T1000 (cell line): ENCODE measurements at places on chromosomes 4 and X.

DNA sequence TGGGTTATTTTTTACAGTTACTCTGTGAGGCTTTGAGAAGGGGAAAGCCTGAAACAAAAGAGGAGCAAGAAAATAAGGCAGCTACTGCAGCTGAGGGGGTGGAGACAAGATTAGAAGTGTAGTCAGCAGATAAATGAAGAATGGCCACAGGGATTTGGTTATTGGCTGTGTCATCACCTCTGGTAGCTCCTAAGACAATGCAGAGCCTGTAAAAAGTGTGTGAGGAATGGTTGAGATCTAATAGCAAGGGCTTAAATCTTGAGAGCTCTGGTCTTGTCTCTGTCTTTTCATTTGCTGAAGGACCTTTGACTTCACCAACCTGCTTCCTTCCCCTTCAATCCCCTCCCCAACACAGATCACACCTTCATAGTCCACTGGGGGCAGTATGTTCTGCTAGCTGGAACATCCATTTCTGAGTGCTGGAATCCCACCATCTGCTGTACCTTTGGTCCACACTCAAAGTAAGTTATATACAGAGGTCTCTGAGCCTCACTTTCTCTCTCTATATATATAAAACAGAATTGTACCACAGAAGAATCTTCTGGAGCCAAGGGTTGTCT is 213.7 kb upstream of the ZIC3 start:
- DNase-seq: no peak

- DNase-seq: no peak
Measured at GRCh38 chr4:79044141-79044659, 105.0 kb upstream of the PAQR3 start.

DNA sequence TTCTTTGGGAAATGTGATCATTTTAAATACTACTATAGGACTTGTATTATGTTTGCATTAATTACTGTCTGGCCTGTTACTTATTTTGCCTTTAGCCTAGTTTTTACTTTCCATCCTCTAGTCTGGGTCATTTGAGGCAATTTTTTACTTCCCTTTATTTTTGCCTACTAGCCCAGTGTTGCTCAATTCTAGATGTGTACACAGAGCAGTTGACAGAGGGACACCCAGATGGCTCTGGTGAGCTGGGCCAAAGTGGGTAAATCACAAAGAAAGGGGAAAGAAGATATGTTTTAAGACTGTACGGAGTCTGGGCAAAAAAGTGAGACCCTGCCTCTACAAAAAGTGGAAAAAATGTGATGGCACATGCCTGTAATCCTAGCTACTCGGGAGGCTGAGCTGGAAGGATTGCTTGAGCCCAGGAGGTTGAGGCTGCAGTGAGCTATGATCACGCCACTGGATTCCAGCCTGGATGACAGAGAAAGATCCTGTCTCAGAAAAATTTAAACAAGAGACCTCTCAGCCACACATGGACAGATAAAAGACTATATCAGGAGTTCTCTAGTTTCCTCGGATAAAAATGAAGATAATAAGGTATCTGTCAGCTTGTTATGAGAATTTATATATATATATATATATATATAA is 35.7 kb downstream of the APOO start:
- DNase-seq: no peak

DNA sequence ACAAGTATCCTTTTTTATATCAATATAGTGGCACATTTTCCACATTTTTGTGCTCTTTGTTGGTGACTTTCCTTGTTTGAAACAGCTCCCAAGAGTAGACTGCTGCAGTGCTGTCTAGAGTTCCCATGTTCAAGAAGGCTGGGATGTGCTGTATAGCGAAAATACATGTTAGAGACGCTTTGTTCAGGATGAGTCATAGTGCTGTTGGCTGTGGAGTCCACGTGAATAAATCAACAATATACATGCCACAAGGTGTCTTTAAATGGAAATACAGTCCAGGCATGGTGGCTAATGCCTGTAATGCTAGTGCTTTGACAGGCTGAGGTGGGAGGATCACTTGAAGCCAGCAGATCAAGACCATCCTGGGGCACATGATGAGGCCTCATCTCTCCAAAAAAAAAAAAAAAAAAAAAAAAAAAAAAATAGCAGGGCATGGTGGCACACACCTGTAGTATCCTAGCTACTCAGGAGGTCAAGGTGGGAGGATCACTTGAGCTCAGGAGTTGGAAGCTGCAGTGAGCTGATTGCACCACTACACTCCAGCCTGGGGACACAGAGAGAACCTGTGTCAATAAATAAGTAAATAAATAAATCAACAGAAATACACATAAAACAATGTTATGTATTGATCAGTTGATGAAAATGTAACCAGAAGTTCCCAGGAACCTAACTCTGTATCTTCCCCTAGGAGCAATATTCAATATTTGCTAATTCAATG is 256.8 kb upstream of the STS start:
- DNase-seq: no peak

DNA sequence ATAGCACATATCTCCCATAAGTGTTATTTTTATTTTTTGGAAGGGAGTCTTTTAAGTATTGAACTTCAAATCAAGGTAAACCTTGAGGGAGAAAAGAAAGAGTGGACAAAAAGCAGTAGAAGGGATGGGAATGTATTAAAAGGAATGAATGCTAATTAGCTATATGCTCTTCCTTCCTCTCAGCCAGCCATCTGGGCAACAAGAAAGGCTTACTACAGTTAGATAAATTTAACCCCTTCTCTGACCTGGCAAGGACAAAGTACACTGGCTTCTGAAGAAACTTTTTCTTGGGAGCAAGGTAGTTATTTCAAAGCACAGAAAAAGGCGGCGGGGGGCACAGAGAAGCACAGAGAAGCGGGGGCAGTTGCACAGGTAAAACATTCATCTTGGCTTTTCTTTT is 54.6 kb downstream of the GAB1 start:
- DNase-seq: no peak

- peak; percentile 11 for DNase-seq
Measured at GRCh38 chr4:188262464-188262863, 123.2 kb downstream of the TRIML1 start.

- DNase-seq: no peak
Measured at GRCh38 chrX:154064637-154065435, 32.7 kb downstream of the MECP2 start.

DNA sequence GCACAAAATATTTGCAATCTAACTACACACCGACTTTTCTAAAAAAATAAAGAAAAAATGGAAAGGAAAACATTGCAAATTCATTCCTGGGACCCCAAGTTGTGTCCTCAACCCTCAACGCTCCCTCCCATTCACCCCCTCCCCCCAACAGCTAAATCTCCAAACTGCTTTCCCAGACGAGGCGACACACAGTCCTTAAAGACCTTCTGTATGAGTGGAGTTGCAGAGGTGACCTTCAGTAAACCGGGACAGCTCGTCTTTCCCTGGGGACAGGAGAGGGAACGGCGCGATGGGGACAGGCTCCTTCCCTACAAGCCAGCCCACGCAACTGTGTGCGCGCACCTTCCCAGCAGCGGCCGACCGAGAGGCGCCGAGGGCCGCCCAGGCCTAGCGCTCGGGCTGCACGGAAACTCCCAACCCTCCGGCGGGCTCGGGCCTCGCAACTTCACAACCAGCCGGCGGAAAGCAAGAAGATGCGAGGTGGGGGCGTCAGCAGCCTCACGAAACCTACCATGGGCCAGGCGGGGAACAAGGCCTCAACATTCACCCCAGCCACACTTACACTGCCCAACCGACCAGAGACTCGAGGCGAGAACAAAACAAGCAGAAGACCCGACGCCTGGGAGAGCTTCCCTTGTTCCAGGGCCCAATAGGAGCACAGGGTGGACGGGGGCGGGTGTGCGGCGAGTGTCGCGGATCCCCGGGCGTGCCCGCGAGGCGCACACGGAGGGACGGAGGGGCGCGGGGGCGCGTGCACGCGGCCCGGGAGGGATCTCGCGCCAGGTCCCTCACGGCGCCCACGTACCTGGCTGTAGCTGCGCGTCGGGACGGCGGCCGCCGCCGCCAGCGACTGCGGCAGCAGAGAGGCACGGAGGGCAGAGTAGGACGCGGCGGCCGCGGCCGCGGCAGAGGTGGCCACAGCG is 763 bp downstream of the GRSF1 start:
- DNase-seq: no peak

DNA sequence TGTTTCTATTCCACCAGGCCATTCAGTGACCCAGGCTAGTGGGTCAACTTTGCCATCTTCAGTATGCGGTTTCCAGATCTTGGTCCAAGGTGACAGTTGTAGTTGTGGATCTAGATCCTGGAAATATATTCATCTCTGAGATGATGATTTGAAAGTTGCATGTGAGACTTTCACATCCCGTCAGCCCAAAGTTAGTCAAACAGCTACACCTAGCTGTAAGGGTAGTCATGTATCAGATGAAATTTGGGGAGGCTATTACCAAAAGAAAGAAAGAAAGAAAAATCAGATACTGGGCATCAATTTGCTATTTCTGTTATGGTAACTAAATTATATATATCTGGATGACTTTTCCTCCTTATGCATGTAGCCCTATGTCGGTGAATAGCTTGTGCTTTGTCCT is 259.4 kb upstream of the ARX start:
- no peak for DNase-seq

DNA sequence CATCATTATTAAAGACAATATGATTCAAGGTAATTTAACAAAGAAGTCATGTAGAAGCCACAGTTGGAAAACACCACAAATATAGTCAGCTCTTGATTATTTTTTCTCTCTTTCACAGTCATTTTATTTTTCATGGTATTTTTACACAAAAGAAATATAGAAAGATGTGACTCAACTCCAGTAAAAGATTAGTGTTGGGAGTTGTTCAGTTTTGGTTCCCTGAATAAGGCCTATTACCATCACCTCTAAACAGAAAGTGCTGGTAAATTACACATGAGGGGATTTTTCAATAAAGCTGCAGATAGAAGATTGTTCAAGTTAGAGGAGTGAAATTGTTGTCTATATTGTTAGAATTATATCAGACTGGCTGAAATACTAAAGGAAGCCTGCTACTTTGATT is 107.0 kb downstream of the DDIT4L start:
- no peak for DNase-seq

DNA sequence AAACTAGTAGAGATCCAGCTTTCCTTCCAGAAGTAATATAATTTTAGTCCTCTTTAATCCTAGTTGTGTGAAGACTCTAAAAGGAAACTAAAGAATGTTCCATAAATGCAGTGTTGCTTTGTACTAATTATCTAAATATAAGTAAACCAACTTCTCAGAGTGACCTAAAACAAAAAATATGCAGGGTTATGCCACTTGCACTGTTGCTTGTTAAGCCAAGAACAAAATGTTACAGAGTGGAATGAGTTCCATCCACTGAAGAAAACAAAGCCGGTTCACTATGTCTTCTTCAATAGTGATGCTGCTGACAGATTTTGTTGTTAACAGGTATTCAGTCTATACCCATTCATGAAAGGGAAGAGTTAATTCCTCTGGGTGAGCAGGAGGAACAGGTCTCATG is 252.0 kb upstream of the DIAPH2 start:
- DNase-seq: no peak

DNA sequence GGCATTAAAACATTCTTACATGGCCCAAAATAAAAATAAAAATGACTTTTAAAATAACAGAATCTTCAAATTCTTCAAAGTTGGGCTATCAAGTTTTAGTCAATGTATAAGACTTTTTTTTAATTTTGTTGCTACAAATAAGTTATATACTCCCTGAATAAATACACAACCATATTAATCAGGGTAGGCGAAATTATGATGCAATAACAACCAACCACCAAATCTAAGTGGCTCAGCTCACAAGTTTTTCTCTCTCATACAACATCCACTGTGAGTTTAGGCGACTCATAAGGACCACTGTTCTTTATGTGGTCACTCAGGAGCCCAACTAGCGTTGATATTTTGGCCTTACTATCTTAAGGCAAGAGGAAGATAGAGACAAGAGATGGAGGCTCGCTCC is 11.2 kb downstream of the NEUROG2 start:
- DNase-seq: no peak

- no peak for DNase-seq
Measured at GRCh38 chr4:80500613-80501012, 165.1 kb downstream of the CFAP299 start.

GRCh38 chr4:184417802-184418511 is 56.4 kb downstream of the IRF2 start:
- no peak for DNase-seq

DNA sequence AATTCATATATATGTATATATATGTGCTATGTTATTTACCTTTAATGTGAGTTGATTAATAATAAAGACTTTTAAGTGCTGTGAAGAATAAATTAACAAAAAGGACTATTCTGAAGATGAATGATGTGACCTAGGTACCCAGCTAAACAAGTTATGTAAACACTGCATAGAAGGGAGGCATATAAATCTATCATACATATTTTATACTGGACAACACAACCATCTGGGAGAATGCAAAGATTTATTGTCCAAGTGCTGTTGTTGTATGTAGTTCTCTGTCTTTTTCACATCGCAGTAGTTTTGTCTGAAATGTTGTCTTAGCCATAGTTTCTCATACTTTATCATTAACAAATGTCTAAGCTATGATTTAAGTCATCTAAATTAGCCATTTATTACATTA is 337.6 kb downstream of the PCDH18 start:
- DNase-seq: no peak

- no peak for DNase-seq
Measured at GRCh38 chr4:96602661-96603060, 762.8 kb downstream of the PDHA2 start.

GRCh38 chr4:67593741-67594175 is 35.2 kb downstream of the STAP1 start:
- DNase-seq: no peak

DNA sequence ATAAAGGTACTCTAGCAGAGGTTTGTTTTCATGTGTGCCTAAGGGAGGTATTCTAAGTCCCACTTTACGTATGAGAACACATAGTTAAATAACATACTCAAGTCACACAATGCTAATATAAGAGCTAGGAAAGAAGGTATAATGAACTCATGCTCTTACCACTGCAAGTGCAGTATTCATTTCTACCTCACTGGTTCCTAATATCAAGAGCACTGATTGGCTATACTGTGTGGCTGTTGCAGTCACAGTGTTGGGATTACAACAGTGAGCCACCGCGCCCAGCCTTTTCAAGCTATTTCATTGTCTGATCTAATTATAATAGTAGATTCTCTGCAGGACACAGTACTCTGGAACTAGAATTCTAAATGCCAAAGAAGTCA is 84.0 kb downstream of the PDS5A start:
- DNase-seq: no peak

DNA sequence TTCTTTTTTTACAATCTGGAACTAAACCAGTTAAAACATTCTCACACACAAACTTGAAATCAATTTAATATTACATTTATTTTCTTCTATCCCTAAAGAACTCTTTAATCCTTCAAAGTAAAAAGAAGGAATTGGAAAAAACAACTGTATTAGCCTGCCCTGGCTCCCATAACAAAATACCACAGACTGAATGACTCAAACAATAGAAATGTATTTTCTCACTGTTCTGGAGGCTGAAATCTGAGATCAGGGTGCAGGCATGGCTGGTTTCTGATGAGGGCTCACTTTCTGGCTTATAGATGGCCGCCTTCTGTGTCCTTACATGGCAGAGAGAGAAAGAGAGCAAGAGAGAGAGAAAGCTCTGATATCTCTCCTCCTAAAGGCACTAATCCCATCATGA is 149.4 kb downstream of the PDGFRA start:
- DNase-seq: no peak
